HS-27A (cell line): ENCODE measurements at places on chromosomes 3 and 15.

GRCh38 chr3:72748659-72749058 lies 99.6 kb downstream of the SHQ1 start:
- DNase-seq = no peak

- DNase-seq = no peak
Measured at GRCh38 chr15:64635499-64636495, 139.6 kb downstream of the RBPMS2 start.

DNA sequence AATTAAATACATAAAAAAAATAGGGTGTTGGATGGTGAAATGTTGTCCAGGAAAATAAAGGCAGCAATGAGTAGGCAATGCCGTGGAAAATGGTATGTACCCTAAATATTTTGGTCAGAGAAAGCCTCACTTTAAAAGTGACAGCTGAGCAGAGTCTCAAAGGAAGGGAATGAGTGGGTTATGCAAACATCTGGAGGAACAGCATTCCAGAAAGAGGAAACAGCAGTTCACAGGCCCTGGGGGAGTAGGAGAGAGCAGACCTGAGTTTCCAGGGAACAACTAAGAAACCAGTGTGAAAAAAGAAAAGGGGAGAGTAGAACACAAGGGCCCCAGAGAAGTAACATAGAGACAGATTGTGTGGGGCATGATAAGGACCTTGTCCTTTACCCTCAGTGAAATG lies 230.0 kb upstream of the CNTN3 start:
- DNase-seq = no peak

DNA sequence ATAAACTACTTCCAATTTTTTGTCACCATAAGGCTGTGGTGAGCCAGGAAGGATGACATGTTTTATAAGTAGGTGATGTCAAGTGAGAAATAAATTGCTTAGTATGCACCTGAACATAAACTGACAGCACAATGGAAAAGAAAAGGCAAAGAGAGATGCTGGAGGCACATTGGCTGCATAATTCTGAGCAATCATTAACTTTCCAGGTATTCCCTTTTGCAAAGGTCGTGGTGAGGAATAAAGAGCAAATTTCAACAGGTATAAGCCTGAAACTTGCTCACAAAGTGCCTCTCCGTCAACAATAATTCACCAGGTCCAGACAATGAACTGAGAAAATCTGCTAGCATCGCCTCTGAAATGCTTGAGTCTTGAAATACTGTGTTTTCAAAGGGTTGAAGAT lies 48.2 kb downstream of the ITGB5 start:
- DNase-seq = no peak

DNA sequence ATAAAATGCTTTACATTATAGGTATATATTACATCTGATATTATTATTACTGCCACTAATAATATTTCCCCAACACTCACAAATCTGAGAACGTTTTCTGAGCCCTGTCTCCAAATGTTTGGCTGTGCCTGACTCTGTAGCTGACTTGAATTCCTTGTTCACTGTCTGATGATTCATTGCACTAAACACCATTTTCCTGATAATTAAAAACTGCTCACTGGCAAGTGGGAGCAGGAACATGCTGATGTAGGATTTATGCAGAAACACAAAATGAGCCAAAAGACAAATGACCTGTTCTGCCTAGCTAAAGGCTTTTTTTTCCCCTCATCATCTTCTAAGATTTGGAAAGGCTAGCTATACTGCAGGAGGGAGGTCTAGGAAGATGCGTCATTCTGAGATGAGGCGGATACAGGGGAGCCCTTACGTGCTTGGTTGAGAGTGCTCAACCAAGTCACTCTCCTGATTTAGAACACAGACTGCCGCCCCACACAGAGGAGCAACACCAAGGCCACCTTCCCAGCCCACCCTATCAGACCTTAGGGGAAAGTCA lies 380.7 kb downstream of the EPHB1 start:
- no peak for DNase-seq

GRCh38 chr3:177590826-177591225 lies 393.5 kb upstream of the TBL1XR1 start:
- no peak for DNase-seq

- DNase-seq = no peak
Measured at GRCh38 chr15:92800013-92800412, 100.1 kb upstream of the CHD2 start.

- no peak for DNase-seq
Measured at GRCh38 chr3:174821477-174821876, 37.7 kb upstream of the NAALADL2 start.

- DNase-seq = peak; percentile 49
Measured at GRCh38 chr15:95291898-95292472, 1038.5 kb upstream of the NR2F2 start.

DNA sequence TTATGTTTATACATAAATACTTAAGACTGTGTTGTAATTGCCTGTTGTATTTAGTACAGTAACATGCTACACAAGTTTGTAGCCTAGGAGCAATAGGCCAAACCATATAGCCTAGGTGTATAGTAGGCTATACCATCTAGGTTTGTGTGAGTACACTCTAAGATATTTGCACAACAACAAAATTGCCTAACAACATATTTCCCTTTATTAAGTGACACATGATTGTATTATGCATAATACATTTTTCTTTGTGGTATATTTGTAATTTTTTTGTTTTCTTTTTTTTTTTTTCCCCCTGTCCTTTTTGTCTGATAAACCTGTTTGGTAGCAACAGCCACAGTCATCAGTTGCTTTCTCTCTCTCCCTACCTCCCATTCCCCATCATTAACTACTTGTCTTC lies 945.6 kb downstream of the ZPLD1 start:
- no peak for DNase-seq

GRCh38 chr15:42034628-42035434 lies 14.0 kb upstream of the PLA2G4E start:
- no peak for DNase-seq

- DNase-seq = no peak
Measured at GRCh38 chr3:177251755-177252154, 54.5 kb upstream of the TBL1XR1 start.

DNA sequence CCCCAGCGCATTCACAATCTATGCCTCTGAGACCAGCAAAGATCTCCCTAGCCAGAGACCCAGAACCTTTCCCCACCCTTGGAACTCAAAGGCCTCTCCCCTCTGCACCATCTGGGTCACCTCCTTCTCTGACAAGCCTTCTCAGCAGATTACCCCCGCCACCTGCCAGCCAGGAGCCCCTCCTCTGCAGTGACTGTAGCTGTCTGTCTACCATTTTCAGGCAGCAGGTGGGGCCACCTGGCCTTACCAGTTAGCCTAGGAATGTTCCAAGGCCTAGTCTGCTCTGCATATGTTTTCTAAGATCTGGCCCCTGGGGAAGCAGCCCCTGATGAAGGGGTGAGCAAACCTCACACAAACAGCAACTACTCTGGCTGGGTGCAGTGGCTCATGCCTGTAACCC lies 2.4 kb downstream of the MYLK start:
- DNase-seq = no peak

DNA sequence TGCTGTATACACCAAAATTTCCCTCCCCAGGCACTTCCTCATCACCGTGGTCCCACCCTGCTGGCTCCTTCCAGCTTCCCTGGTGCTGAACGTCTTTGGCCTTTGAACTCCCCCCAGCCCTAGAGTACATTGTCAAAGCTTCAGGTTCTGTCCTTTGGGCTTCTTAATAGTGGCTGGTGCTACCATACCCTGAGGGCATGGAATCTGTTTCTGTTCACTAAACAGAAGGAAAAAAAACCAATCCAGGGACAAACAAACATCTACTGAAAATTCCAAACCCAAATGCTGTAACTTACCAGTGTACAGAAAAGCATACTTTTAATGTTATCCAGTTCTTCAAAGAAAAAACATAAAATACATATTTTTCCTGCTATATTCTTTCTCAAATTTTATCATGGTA lies 148.7 kb downstream of the MYLK start:
- no peak for DNase-seq
